Mucosa of gallbladder (tissue), 1 donor: ENCODE measurements at places on chromosomes 1 and 21. TPM values are rescaled to one million over a fixed set of nuclear protein-coding genes. Genes with fewer than 3 reads are reported as not detected.

Gene OR2T33
- total RNA-seq = not detected

Gene OR2T29
- total RNA-seq = not detected

Gene TRAPPC3
- 57.7 TPM for total RNA-seq

Gene CPTP
- total RNA-seq = 36.1 TPM

Gene TPR
- total RNA-seq = 75.8 TPM

Gene SMPDL3B
- total RNA-seq = 7.0 TPM

Gene CLIC4
- total RNA-seq = 204 TPM

Gene AIM2
- 0.86 TPM for total RNA-seq

Gene TUT4
- 40.3 TPM for total RNA-seq

Gene PTGS2
- total RNA-seq = 10.0 TPM

Gene LCE3C
- total RNA-seq = not detected

Gene ATP6V1G3
- not detected for total RNA-seq

Gene MMP23B
- total RNA-seq = 56.0 TPM

Gene CLCA4
- total RNA-seq = 0.20 TPM

Gene CFHR2
- total RNA-seq = not detected

Gene SPRR2E
- total RNA-seq = not detected

Gene ADGRL4
- 9.3 TPM for total RNA-seq

Gene TAL1
- 6.0 TPM for total RNA-seq

Gene AMY1A
- not detected for total RNA-seq

Gene KCNJ9
- total RNA-seq = not detected

Gene LCE1B
- total RNA-seq = not detected

Gene CASP9
- total RNA-seq = 26.6 TPM

Gene TRIM45
- 7.2 TPM for total RNA-seq

Gene FAM72B
- total RNA-seq = 1.3 TPM

Gene VAV3
- 2.4 TPM for total RNA-seq

Gene CLCNKA
- 0.32 TPM for total RNA-seq

Gene EFNA3
- 2.7 TPM for total RNA-seq

Gene NBPF20
- 3.5 TPM for total RNA-seq

Gene LAMC2
- 24.5 TPM for total RNA-seq

Gene FCN3
- total RNA-seq = 3.5 TPM

Gene ADGRL2
- total RNA-seq = 45.1 TPM

Gene LAPTM5
- total RNA-seq = 111 TPM

Gene EFNA1
- 100.0 TPM for total RNA-seq

Gene MTMR11
- 97.8 TPM for total RNA-seq

Gene ZFP69
- 3.3 TPM for total RNA-seq

Gene PADI2
- 8.6 TPM for total RNA-seq

Gene CLDN17
- total RNA-seq = not detected
